Hematopoietic multipotent progenitor cell treated with erythropoietin and hydrocortisone succinate and interleukin-3 and kit ligand, for 4 days (in vitro differentiated cells): ENCODE measurements at places on chromosomes 7 and 10.

- DNase-seq, result no peak
Measured at GRCh38 chr7:94511718-94512117, 2.1 kb downstream of the CASD1 start.

DNA sequence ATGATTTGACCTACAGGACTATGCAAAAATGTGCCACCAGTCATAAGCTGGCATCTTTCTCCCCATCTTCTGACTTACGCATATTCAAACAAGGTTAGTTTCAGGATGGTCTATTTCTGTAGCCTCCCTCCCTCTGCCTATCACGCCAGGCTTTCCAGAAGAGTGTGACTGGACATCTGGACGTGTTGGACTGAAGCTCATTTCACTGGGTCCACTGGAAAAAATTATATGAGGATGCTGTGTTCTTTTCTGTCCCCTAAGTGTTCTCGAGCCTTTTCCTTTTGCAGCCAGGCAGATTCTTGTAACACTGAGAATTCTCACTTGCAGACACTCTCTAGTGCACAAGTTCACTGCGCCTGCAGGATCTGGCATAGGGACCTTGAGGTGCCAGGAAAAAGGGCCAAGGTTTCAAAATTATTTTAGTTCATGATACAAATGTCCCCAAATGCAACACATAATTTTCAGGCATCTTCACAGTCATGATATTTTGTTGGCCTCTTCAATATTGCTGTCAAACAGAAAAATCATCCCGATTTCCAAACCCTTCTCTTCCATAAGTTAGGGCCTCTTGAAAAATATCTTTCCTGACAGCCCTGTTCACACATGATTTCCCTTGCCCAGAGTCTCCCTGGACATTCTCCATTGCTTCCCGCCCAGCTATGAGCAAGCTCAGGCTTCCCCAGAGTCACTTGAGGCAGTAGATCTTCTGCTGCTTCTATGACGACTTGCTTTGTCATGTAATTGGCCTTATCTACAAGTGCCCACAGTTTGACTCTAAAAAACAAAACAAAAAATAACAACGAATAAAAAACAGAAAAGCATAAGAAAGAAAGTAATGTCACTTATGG, 170.4 kb downstream of the BMPER start:
- DNase-seq, result no peak

- peak; percentile 97 for DNase-seq
Measured at GRCh38 chr7:100852048-100852872, at the start of gene SLC12A9. Gene SLC12A9, plus strand, starts transcription at chr7:100852713. Its CDS starts 1,485 bp downstream, at chr7:100854198.

DNA sequence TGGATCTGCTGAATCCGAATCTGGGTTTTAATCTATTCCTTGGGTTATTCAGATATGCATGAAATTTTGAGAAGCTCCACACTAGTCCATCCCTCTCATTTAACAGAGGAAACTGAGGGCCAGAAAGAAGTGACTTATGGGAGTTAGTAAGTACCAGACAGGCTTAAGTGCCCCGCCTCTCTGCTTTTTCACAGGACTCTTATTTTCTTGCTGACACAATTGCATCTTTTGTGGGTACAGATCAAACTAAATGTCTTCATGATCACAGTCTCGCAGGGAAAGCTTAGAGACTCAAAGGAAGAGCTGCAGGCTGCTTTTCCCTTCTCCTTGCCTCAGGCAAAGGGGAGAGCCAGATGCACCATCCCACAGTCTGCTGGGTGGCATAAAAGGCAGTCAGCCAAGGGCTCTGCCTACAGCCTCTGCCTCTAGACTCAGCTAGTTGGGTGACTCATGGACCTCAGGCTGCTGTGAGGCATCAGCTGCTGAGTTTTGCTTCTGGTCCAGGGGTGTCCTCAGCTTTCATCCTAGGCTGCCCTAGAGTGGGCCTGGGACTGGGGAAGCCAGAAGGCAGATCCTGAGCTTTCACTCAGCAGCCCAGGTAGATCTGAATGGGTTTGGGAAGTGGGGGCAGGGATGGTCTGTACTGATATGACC, 11.6 kb downstream of the GOLGA7B start:
- no peak for DNase-seq

GRCh38 chr10:80647173-80647833, 109.6 kb downstream of the SH2D4B start:
- no peak for DNase-seq

DNA sequence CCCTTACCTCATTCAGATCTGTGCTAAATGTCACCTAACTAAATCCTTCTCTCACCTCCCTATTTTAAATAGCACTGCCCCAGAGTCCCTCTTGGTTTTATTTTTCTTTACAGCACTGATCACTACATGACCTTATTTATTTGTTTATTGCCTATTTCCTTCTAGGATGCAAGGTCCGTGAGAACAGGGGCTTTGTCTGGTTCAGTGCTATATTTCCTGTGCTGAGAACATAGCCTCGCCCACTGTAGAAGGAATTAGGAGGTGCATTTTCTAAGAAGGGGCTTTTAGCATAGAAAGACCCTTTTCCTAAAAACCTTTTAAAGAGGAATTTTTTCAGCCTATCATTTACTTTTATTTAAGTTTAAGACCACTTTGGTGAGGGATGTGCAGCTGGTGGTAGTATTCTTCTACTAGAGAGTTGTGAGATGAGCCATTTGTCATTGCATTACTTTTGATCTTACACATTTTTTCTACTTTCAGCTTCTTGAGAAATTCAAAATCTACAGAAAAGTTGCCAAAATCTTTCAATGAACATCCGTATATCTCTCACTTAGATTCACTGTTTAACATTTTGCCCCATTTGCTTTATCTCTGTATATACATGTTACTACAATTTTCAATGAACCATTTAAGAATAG, 13.5 kb upstream of the PCGF5 start:
- no peak for DNase-seq

DNA sequence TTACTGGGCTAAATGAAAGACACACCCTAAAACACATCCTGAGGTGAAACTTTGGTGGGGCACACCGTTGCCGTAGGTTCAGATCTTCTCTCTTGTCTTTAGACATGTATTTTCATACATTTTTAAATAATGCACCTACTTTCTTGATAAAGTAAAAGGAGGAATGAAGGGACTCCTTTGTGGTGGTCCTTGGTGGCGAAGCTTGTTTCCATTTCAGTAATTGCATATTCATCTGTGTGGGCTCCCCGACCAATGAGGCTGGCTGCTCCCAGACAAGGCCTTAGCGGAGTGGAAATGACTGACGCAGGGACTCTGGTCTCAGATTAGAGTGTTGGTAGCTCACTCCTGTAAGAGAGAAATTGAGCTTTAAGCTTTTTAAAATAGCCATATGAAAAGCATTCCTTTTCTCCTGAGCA, 815 bp downstream of the CCSER2 start:
- peak; percentile 58 for DNase-seq

- no peak for DNase-seq
Measured at GRCh38 chr10:26314265-26315013, 97.9 kb downstream of the GAD2 start.

DNA sequence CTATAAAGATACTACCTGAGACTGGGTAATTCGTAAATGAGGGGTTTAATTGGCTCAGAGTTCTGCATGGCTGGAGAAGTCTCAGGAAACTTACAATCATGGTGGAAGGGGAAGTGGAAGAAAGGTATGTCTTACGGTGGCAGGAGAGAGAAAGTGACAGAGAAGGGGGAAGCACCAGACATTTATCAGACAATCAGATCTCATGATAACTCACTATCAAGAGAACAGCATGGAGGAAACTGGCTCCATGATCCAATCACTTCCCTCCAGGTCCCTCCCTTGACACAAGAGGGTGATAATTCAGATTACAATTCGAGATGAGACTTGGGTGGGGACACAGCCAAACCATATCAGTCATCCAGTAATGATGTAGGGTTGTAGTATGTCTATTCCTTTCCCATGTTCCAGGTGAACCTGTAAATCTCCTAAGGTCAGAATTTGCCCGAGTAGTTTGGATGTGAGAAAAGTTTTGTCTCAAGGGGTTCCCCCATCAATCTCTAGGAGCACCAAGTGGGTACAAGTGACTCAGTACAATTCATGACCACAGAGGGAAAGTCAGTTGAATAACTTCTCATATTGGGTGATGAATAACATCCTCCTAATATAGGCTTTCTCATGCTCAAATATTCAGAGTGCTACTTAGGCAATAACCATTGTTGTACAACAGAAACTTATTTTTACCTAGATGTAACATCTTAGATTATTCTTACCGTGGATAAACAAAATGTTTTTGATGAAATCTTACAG, 39.7 kb upstream of the MTPN start:
- DNase-seq, result no peak

GRCh38 chr7:50497968-50498367, 47.8 kb upstream of the FIGNL1 start:
- DNase-seq, result no peak

- DNase-seq, result no peak
Measured at GRCh38 chr10:113161066-113161465, 211.0 kb downstream of the TCF7L2 start.

DNA sequence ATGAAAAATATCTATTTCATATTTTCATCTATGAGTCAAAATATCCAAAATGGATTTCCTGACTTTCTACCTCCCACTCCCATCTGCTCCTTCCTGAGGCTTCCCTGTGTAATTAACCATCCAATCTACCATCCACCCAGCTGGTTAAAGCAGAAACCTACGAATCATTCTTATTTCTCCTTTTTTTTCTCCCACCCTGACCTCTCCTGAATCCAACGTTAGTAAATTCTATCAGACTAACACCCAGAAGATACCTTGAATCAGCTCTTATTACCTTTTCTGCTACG, 3.7 kb upstream of the LIPF start:
- no peak for DNase-seq

GRCh38 chr10:104303594-104304355, 34.5 kb downstream of the ITPRIP start:
- DNase-seq, result no peak

- DNase-seq, result no peak
Measured at GRCh38 chr7:120079704-120080103, 193.3 kb upstream of the KCND2 start.

- DNase-seq, result no peak
Measured at GRCh38 chr10:91424016-91424415, 13.9 kb downstream of the HECTD2 start.

- peak; percentile 77 for DNase-seq
Measured at GRCh38 chr7:26293569-26294308, 2.1 kb downstream of the SNX10 start.
